ENCODE measurements at places on chromosomes 11 and 22. TPM values are rescaled to one million over a fixed set of nuclear protein-coding genes. Genes with fewer than 3 reads are reported as not detected.

Gene ANKK1
- not detected for total RNA-seq

Gene LDLRAD3
- total RNA-seq: 3.3 TPM

Gene CYTH4
- 0.14 TPM for total RNA-seq

Gene PPP1R14B
- 175 TPM for total RNA-seq

Gene RAB30
- 13.1 TPM for total RNA-seq

Gene NEAT1
- 241 TPM for total RNA-seq

Gene DRICH1
- not detected for total RNA-seq

Gene OR8G5
- total RNA-seq: not detected

Gene MS4A18
- not detected for total RNA-seq

Gene IFITM10
- 1.5 TPM for total RNA-seq

Gene STARD10
- total RNA-seq: 41.3 TPM

Gene ARHGAP8
- total RNA-seq: not detected

Gene VPREB3
- total RNA-seq: not detected

Gene NXPE4
- not detected for total RNA-seq

Gene MDK
- total RNA-seq: 89.6 TPM

Gene DGKZ
- 25.8 TPM for total RNA-seq

Gene MMP7
- not detected for total RNA-seq

Gene SCGB2A2
- total RNA-seq: not detected

Gene NADSYN1
- 100 TPM for total RNA-seq

Gene TNNI2
- not detected for total RNA-seq

Gene MADD
- total RNA-seq: 14.3 TPM

Data from smooth muscle cell of the umbilical artery (primary cell).